ENCODE measurements at places on chromosomes 11 and 22.

DNA sequence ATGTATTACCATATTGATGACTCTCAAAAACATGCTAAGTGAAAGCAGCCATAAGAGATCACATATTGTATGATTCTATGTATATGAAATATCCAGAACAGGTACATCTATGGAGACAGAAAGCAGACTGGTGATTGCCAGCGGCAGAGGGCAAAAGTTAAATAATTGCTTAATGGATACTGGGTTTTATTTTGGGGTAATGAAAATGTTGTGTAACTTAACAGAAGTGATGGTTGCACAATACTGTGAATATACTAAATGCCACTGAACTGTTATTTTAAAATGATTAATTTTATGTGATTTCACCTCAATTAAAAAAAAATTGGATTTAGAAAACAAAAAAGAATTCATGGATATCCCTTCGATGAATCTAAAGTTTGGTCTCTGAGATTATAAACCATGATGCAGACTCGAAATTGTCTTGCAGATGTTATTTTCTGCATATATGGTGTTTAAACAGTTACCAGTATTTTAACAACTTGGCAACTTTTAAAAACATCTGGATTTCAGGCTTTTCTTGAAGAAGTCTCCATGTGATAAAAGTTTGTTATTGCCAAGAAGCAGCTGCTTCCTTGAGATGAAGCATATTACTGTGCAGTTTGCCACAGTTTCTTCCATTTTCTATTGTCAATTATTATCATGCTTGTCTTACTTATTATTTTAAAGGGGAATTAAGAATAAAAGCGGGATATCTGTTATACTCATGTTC, 38.1 kb downstream of the LARGE2 start:
- no peak for DNase-seq

GRCh38 chr11:32575070-32575469, 8.6 kb upstream of the EIF3M start:
- no peak for DNase-seq

DNA sequence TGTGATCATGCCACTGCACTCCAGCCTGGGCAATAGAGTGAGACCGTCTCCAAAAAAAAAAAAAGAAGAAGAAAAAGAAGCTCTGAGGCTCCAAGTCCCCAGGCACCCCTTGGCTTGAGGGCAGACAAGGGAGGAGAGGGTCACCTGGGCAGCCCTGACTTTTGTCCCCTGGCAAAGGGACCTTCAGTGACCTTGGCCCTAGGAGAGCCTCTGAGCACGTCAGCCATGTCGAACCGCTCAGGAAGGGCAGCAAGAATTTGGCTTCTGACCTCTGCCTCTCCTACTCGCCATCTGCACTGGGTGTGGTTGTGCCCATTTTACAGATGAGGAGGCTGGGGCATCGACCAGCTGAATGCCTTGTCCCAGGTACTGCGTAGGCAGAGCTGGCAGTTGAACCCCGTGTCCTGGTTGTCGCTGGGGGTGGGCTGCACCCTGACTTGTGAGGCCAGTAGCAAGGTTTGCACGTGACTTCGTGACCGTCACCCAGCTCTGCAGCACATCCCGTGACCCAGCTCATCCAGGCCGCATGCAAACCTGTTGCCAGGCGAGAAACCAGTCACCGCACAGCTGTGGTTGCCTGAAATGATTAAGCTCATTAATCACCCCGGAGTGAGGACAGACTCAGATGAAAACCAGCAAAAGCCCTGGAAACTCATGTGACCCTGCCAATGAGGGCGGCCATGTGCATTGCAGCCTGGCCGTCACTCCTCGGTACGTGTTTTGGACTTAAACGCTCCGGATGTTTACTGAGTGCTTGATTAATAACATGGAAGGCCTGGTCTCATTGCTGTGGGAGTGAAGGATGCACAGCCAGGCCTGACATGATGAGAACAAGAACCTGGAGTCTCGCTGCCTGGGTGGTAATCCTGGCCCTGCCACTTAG, 47.7 kb upstream of the PPP6R3 start:
- DNase-seq, result no peak

- no peak for DNase-seq
Observed at GRCh38 chr11:113249491-113249763, 65.0 kb upstream of the TTC12 start.

DNA sequence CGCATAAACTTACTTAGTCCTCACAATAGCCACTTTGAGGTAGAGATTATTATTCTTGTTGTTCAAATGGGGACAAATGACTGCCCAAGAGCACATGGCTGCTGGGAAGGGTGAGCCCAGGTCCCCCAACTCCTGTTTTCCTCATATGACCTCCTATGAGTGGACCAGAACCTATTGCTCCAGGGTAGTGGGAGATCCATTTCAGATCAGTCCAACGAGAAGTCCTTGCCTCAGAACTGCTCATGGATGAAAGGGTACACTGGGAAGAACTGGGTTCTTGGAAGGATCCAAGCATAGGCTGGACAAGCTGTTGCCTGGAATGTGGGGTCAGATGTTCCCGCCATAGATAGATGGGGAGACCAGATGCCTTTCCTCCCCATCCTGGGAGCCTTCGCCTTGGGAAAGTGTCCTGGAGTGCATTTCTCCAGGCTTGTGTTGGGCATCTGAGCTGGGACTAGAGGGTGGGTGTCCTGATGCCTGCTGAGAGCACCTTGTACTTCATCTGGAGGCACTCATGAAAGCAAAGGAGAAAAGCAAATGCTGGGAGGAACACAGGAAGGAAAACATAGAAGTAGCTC, 146.3 kb upstream of the B3GAT1 start:
- DNase-seq, result no peak

DNA sequence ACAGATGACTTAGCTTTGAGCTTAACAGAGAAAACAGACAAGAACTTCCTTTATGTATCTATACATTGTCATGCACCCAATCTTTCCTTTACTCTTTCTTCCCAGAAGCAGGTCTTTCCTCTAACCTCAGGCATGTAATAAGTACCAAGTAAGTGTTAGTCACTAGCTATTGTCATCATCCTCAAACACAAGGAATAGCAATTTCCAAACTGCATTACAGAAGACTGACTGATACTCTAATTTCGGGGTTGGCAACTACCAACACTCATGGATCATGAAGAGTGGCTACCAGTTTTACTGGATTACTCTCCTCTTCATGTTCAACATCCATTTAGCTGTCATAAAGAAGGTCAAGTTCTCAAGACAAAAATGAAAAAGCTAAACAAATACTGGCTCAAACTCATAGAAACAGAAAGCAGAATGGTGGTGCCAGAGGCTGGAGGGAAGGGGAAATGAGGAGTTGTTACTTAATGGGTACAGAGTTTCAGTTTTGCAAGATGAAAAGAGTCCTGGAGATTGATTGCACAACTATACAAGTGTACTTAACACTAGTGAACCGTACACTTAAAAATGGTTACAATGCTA, 111.6 kb downstream of the SIK3 start:
- no peak for DNase-seq

DNA sequence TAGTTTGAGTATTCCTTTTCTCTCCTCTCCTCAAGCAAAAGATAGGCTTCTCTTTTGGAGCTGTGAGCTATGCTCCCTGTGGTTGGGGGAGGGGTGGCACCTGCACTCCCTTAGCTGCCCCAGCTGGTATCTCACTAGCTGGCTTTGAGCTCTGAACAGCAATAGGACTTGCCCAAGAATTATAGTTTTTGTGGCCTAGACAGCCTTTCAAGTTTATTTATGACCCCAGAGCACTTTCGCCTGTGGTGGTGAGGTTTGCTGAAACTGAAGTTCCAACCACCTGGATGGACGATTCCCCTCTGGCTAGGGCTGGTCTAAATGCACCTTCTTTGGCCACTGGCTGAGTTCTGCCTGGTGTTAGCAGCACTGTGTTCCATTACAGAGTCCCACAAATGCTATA, 37.1 kb upstream of the SLC37A2 start:
- DNase-seq, result no peak

- no peak for DNase-seq
Observed at GRCh38 chr11:28123151-28123581, 15.0 kb downstream of the METTL15 start.
